Keratinocyte (primary cell): ENCODE measurements at places on chromosomes 7 and 10. TPM values are rescaled to one million over a fixed set of nuclear protein-coding genes. Genes with fewer than 3 reads are reported as not detected.
A peak's percentile ranks its signal among the peaks of the same experiment; 100 is the strongest.

GRCh38 chr10:79007018-79007417 is 61.7 kb upstream of the ZMIZ1 start:
- no peak for DNase-seq

DNA sequence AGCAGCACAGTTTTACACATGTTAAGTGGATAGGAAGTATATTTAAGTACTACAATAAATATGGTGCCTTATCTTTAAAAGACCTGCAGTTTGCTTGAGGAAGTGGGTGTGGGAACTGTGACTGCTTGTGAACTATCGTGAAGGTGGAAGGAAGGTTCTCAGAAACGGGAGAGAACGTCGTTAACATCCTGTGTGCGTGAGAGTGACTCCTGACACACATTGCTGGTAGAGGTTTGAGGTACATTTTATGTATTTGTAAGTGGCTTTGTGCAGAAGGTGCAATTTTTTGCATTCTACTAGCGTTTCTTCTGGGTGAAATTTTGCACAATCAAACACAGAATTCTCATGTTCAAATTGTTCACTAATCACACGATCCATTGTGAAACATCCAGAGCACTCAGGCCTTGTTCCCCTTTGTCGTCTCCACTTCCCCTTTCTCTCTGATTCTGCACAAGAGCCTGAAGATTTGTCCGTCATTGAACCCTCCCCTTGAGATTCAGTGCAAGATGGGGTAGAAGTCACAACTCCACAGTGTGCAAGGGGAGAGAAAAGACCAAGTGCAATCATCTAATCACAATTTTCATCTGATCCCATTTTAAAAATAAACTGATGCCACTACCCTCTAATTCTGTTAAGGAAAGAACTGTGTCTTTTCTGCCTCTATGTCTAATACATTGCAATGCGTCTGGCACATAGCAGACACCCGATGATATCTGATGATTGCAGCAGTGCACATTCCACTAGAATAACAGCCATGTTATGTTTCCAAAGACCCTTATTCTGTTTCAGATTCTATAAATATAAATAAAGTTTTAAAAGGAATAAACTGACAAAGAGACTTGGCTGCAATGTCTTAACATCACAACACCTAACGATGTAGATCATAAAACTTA is 279.9 kb downstream of the NEBL start:
- DNase-seq: no peak

DNA sequence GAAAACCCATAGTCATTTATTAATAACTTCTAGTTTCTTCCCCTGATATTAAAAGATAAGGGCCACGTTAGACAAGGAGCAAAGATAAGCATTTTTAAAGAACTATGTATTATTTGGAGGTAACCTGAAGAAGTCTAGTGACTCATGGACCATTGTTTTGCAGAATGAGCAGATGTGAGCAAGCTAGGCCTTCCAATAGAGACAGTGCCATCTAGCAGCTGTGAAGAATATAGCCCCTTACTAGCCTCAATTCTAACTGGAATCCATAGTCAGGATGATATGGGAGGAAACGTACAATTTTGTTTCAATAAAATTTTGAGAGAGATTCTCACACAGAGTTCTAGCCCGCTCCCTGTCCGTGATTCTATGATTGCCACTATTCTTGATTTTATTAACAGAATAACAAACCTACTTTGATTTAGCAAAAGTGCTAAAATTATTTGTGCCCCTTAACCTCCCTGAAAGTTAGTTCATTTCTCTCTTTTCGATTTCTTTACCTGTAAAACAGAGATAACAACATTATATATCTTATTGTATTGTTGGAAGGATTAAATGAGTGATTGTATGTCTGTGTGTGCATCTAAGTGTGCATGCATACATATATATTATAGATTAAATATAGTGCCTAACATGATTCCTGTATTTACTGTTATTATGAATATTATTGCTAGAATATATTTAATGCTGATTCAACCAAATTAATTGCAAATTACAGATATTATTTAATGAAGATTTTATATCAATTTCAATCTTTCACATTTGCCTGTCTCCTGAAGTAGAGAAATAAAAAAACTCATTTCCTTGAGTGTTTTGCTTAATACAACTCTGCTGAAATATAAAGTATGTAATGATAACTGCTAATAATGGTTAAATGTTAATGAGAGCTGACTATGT is 22.7 kb downstream of the FAM237B start:
- DNase-seq: peak; percentile 7

- DNase-seq: no peak
Measured at GRCh38 chr7:158603773-158604755, 16.4 kb upstream of the PTPRN2 start.

GRCh38 chr10:132427006-132427771 is 30.2 kb downstream of the PWWP2B start:
- DNase-seq: no peak

DNA sequence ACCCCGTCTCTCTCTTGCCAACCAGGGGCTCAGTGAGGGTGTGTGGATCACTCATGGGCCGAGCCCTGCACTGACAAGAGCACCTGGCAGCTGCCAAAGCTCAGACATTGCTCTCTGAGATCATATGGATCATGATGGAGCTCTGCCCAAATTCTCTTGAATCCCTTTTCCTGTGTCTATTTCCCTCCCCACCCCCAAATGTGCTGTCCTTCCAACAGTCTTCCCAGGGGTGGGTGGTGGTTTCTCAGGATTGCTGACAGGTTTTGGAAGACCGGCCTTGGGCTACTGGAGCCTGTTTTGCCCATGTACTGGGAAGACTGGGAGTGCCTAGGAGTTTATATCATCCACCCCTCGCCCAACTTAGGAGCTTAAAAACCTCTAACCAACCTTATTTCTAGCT is 10.5 kb downstream of the ARHGAP22 start:
- no peak for DNase-seq

- no peak for DNase-seq
Measured at GRCh38 chr7:157219154-157219553, 80.4 kb downstream of the UBE3C start.

DNA sequence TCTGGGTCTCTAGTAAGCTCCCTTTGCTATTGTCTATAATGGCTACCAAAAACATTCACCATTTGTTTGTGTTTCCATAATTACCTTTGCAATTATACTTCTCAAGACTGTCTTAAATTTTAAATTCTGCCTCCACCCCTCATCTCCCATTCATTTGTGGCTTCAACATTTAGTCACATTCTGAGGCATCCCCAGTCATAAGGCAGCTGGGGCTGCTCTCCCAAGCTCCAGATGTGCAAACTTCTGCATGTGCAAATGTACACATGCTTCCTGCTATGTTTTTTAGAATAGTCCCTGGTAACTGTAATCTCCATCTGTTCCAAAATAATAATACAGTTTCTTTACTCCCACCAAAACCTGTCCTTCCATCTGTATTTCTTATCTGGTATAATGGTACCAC is 97.3 kb downstream of the CDK6 start:
- DNase-seq: no peak

DNA sequence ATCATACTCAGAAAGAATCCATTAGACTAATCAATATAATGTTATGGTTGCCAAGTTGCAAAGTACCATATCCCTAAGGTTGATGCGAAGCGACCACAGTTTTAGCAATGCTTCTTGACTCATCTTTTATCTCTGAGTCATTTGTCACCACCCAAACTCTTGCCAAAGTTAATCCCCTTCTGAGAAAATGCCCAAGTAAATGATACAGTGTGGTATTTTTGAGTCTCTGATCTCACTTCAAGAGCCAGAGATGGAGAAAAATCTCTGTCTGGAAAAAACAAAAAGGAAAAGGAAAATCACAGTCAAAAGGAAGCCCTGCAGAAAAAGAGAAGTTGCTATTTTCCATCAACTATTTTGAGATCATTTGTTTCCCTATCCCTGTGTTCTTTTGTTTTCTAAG is 26.7 kb upstream of the OTUD1 start:
- DNase-seq: no peak

DNA sequence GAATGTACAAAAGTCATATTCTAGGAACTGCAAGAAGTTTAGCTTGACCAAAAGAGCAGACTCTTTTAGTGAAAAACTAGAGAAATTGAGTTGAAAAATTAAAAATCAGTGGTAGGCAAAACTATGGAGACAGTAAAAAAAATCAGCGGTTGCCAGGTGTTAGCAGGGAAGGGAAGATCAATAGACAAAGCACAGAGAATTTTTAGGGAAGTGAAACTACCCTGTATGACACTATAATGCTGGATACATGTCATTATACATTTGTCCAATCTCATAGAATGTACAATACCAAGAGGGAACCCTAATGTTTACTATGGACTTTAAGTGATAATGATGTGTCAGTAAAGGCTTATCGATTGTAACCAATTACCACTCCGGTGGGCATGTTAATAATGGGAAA is 761.9 kb downstream of the MAGI2 start:
- DNase-seq: no peak

- DNase-seq: no peak
Measured at GRCh38 chr10:57849691-57850357, 417.9 kb downstream of the IPMK start.

DNA sequence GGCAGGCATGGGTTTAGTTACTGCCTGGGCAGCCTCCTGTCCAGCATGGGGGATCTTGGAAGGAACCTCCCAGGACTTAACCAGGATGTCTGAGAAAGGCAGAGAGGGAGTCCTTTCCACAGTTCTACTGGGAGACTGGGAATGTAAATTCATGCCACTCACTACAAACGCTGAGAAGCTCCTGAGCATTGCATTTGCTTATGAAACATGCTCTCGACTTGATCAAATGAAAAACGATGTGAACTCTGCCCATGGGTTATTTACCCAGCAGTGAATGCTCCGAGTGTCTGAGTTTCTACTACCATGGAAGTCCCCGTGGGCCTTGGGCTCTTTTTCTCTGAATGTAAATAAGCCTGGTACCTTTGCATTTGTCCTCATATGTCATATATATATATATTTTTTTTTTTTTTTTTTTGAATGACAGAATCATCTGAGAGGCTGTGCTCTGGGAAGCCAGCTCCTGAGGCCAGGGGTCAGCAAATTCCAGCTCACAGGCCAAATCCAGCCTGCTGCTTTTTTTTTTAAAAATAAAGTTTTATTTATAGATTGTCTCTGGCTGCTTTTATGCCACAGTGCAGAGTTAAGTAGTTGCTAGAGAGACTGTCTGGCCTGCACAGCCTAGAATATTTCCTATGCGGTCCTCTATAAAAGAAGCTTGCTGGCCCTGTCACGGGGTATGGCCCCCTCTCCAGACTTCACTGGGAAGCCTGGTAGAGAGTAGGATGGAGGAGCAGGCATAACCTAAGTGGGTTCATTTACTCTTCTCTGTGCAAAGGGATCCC is 21.4 kb upstream of the RAPGEF5 start:
- no peak for DNase-seq

DNA sequence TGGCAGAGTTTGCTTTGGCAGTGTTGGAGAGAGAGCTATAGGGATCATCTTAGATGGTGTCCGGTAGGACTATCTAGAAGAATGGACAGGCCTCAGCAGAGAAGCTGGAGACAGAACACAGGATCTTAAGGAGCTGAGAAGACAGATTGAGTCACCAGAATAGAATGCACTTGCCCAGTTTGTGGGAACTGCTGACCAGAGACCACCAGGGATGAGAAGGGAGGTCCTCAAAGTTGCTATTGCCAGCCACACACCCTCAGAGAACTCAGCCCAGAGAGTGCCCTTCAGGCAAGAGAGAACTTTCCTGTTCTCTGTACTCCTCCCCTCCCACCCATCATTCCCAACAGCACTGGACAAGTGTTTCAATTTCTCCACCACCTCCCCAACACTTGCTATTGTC is 25.3 kb upstream of the GALNT11 start:
- no peak for DNase-seq

GRCh38 chr7:87413951-87414793 is 61.3 kb downstream of the ABCB4 start:
- DNase-seq: peak; percentile 28

DNA sequence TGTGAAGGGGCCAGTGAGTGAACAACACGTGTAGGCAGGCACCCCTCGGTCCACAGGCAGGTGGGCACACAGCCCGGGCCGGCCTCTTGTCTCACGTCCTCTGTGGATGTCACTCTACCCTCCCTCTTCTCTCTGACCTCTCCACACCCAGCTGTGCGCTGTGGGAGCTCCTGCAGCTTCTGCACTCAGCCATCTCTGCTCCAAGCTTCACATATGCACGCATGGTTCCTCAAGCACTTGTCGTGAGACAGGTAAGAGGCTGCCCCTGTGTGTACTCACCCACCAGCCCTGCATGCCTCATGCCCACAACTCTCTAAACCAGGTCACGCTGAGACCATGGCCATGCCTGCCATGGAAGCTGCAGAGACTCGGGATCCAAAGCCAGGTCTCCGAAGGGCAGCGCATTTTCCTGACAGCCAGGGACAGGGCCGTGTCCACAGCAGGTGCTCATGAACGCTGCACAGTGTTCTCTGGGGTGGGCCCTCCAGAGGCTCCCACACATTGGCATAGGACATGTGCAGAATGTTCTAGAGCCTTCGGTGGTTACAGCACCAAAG is 477.5 kb downstream of the PTPRN2 start:
- DNase-seq: no peak

DNA sequence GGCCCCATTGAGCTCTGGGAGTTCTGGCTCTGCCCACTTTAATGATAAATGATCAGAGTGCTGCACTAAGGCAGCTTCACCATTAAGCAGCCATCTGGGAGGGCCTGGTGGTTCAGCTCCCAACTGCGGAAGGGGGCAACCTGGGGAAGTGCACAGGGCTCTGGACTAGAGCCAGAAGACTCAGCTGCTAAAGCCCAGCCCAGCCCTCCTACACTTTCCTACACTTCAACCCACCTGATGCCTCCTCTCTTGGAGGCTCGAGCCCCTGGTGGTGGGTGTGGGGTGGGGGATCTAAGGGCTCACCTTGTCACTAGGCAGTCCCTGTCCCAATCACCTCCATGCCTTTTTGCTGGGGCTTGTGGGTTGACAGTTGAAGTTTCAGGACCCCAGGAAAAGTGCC is 60.6 kb upstream of the ANTXRL start:
- DNase-seq: no peak

DNA sequence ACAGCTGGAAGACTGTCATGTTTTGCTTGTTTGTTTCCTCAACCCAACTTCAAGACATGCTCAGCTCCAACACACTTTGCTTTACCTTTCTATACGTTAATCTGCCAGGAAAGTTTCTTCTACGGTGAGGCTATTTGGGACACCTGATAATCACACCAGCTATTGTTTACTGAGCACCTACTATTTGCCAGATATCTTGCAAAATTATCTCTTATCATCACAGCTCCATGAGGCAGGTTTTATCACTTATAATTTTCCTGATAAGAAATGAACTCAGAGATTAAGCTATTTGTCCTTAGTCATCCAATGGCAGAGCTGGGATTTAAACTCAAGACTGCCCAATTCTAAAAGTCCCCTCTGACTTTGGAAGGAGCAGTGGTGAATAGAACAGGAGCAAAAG is 117.4 kb downstream of the CREB5 start:
- DNase-seq: no peak

The ACTR1A gene
- polyA plus RNA-seq: 160 to 229 TPM (median 162 TPM) in 3 replicates

The SLC29A4 gene
- polyA plus RNA-seq: 0.43 to 1.9 TPM (median 0.65 TPM) in 3 replicates

The TUBAL3 gene
- 1.5 to 2.6 TPM (median 2.6 TPM) in 3 replicates for polyA plus RNA-seq

The TBXAS1 gene
- polyA plus RNA-seq: 1.8 to 3.7 TPM (median 2.9 TPM) in 3 replicates

The TMEM213 gene
- polyA plus RNA-seq: not detected in 3 replicates

The FEZF1 gene
- not detected in 3 replicates for polyA plus RNA-seq

The SFMBT2 gene
- 0.48 to 0.71 TPM (median 0.71 TPM) in 3 replicates for polyA plus RNA-seq

The CCNY gene
- polyA plus RNA-seq: 40.0 to 58.9 TPM (median 50.1 TPM) in 3 replicates

The FAM131B gene
- 0.12 to 0.24 TPM (median 0.21 TPM) in 3 replicates for polyA plus RNA-seq

The FAM25C gene
- 4.8 to 28.2 TPM (median 26.2 TPM) in 3 replicates for polyA plus RNA-seq
